ENCODE measurements at places on chromosomes 7 and 10.

GRCh38 chr10:35691522-35692236 lies 49.6 kb upstream of the FZD8 start:
- DNase-seq, result no peak

DNA sequence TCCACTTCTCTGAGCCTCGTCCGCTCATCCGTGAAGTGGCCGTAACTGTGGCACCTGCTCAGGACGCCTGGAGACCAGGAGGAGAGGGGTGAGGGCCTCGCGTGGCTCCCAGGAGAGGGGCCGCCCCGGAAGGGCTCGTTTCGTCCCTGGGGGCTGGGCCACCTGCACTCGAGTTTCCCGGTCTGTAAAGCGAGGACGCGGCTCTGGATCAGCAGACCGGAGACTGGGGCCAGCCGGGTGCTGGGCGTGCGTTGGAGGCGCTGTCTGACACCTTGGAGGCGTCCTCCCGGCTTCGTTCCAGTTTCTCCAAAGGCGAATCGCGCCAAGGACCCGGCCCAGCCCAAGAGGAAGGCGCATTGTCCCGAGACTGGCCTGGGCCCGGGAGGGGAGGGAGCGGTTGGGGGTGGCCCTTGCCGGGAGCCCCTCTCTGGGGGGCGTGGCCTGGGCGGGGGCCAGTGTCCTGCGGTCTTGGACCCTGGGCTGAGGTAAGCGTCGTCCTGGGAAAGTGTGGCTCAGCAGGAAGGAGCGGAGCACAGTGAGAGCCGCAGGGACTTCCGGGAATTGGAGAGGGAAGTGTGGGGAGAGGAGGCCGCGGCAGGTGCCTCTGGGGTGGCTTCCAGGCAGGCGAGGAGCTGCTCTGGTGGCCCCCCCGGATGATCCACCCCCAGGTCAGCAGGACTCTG lies 89.6 kb downstream of the FOXL3 start:
- peak; percentile 77 for DNase-seq

DNA sequence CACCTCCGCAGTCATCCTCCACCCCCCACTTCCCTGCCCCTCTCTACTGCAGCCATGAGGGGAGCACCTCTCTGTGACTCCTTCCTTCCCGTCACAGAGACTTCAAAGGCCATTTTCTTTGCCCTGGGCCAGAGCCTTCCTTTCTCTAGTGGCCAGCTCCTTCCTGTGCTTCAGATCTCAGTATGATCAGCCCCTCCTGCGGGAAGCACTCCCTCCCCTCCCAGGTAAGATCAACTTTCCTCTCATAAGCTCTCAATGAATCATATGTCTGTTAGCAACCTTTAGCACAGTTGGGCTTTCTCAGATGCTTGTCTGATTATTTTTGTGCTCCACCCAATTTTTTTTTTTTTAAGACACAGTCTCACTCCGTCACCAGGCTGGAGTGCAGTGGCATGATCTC lies 241.0 kb upstream of the PRSS1 start:
- DNase-seq, result no peak

DNA sequence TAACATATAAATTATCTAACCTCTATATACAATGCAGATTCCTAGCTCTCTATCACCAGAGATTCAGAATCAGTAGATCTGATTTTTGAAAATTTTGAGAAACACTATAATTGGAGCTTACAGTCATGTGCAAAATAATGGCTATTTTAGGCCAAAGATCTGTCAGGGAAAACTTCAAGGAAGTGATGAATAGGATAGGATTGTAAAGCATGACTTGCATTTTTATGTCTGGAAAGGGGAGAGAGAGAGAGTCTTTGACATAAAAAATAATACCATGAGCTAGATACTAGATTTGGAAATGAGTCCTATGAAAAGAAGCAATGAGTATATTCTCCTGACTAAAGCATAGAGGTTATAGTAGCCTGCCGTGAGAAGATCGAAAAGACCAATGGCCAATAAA lies 181.1 kb downstream of the SDHAF3 start:
- DNase-seq, result no peak

- DNase-seq, result no peak
These were observed 21.4 kb downstream of the EFCAB10 start for GRCh38 chr7:105559926-105560325.

DNA sequence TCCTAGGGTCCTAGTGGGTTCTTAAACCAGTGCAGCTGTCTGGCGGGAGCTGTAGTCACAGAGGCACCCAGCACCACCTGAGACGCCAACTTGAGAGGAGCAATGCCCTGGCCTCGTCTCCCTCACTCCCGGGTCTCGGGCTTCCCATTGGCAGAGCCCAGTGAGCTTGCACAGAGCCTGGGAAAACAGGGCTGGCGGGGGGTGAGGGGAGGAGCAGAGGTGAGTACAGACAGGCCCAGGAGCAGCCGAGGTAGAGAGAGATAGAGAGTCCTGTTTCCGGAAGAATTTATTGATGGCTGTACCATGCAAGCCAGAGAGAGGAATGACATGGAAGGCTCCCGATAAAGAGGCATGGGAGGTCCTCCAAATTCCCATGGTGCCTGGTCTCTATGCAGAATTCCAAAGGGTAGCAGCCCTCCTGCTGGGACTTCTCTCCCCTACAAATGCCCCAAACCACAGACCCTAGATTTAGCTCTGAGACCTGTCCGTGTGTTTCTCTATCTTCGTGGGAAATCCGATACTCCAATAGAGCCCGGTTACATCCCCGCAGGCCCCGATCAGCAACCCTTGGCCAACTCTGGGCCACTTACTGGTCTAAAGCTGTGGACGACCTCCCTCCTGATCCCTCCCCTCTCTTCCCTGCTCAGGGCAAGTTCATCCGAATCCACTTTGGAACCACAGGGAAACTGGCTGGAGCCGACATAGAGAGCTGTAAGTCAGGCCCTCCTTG lies 20.3 kb upstream of the MYH16 start:
- no peak for DNase-seq

- DNase-seq, result no peak
These were observed 49.4 kb upstream of the RET start for GRCh38 chr10:43027331-43027955.

- DNase-seq, result no peak
These were observed 5.8 kb upstream of the AMZ1 start for GRCh38 chr7:2681929-2682799.

DNA sequence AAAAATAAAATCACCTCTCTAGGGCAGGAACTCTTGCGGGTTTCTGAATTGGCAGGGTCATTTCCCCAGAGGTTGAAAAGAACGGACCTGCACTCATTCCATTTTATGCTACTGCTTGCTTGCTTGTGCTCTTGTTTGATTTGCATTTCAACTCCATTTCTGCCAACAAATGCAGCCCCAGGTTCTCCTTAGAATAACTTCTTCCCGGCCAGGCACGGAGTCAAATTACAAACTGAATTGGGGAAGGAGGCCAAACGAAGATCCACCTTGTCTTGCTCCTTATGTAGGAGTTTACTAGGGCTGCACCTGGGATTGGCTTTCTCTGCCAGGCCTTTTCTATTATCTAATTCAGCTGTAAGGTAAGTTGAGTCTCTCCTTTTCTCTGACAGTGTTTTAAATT lies 79.6 kb downstream of the HGF start:
- peak; percentile 31 for DNase-seq

DNA sequence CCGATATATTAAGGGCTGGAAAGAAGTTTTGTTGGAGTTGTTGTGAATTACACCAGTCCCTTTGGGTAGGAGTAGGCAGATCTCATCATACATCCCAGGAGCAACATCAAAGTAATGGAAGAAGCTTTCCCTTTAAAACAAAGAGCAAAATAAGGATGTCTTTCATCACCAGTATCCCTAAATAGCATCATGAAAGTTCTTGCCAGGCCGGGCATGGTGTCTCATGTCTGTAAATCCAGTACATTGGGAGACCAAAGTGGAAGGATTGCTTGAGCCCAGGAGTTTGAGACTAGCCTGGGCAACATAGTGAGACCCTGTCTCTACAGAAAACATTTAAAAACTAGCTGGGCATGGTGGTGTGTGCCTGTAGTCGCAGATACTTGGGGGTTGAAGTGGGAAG lies 38.7 kb downstream of the LRRC20 start:
- DNase-seq, result no peak

DNA sequence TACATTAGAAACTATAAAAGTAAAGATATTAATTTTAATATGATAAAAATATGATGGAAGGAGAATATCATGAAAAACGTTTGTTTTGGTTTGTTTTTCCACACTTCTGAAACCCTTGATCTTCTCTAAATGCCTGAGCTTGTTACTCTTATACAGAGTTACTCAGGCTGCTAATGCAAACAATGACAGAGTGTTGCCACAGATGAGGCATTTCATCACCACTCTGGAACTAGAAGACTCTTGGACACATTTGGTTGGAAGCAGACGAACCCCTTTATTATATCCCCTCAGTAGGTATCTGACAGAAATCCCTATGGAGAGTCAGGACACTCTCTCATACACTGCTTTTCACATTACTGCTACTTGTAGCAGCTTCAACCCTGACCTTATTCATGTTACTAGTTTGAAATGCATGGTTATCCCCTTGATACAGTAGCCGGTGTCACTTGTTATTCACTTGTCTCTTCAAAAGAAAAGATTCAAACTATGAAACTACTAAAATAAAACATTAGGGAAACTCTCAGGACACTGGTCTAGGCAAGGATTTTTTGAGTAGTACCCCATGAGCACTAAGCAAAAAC lies 66.9 kb downstream of the SEMA3C start:
- no peak for DNase-seq

GRCh38 chr7:47587351-47587750 lies 5.4 kb upstream of the TNS3 start:
- no peak for DNase-seq

DNA sequence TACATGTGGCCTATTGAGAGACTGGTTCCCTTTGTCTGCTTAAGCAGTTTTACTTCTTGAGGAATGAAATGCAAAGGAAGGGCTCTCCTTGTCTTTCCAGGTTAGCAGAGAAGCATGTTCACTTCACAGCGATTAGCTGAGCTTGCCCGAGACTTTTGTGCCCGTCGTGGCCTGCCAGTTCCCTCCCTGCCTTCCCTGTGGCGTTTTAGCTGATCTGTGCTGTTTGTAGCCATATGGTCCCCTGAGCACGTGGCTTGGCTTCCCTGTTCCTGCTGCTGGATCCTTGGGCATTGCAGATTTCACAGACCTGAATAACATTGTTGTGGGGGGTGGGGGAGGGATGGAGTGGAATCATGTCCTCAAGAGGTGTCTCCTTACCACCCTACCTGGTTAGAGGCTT lies 61.8 kb downstream of the SND1 start:
- DNase-seq, result no peak

DNA sequence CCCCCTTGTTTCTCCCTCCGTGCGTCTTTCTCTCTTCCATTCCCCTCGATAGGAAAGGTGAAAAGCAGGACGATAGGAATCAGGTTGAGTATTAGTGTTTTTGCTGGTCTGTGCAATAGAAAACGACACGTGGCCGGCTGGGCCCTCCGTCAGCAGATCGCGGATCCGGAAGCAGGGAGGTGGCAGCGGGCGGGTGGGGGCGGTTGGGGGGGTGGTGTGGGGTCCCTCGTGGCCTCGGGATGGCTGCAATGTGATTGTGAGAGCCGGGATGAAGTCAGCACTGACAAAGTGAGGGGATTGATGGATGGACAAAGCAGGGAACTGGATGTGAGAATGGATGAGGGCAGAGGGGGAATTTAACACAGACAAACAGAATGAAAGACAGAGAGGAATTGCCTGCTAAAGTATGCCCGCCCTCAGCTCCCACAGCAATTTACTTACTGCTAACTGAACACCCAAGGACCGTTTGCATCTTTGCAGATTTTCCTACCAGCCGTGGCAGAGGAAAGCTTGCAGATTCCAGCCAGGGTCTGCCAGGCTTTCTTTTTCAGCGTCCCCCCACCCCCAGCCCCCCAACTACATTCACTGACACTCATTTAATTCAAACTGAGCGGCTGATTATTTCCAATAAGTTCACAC lies 280.9 kb downstream of the LRMDA start:
- DNase-seq, result peak; percentile 18

- DNase-seq, result no peak
These were observed 234.8 kb downstream of the TRIL start for GRCh38 chr7:28723336-28723735.

GRCh38 chr10:48232717-48233447 lies 41.6 kb downstream of the FRMPD2 start:
- no peak for DNase-seq

Measured in iPS-NIHi11 (cell line).